NCI-H226 (cell line): ENCODE measurements at places on chromosomes 11 and 22.

GRCh38 chr11:1390569-1391164 lies 933 bp downstream of the BRSK2 start:
- DNase-seq: no peak

DNA sequence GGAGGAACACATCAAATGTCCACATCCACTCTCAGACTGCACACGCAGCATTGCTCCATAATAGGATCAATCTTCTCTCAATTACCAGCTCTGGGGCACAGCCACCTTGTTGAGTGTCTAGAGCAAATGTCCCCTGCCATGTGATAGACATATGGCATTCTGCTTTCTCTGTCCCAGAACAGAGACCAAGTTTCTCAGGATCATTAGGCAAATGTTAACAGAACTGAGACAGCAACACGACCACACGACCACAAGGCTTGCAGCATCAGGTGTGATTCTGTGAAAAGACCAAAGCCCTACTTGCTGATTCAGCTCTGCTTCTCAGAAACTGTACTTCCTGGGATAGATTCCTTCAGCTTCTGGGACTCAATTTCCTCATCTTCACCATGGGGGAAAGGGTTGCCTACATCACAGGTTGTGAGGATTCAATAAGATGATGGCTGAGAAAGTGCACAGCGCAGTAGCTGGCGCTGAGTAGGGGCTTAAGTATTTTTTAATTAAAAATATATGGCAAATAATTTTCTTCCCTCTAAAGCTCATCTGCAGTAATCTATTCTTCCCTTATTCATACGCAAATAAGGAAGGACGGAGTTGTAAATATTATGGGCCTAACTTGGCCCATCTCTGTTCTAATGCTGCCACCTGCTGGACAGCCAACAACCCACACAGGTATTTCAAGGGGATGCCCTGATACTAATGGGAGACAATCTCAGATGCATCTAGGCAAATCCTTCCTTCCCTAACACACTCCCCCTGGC lies 54.3 kb upstream of the USP47 start:
- peak; percentile 49 for DNase-seq

GRCh38 chr11:58513747-58514367 lies 6.0 kb upstream of the OR5B21 start:
- peak; percentile 33 for DNase-seq

DNA sequence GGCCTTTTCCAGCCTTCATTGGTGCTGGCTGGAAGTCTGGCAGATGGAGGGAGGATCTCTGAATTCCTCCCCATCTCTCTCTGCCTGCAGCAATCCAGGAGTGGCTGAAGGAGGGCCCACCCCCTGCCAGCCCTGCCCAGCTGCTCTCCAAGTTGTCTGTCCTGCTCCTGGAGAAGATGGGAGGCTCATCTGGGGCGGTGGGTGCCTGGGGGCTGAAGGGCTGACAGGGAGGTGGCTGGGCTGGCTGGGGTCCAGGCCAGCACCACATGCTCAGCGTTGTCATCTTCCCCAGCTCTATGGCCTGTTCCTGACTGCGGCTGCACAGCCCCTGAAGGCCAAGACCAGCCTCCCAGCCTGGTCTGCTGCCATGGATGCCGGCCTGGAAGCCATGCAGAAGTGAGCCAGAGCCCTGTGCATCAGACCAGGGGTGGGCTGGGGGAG lies 12.2 kb downstream of the TKFC start:
- DNase-seq: peak; percentile 11

DNA sequence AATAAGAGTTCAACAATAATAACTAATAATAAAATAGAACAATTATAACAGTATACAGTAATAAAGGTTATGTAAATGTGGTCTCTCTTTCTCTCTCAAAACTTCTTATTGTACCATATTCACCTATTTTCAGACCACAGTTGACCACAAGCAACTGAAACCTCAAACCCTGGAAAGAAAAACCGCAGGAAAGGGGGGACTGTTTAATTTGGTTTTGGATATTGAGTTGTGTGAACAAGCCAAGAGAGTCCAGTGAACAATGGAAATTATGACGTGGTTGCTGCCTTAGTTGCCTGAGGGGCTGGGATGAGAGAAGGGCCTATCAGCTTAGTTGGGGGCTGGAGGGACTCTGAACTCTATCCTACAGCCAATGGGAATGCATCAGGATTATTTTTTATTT lies 178.7 kb upstream of the POU2AF2 start:
- DNase-seq: no peak
